CD8-positive, alpha-beta memory T cell (primary cell): ENCODE measurements at places on chromosomes 6 and 20.

DNA sequence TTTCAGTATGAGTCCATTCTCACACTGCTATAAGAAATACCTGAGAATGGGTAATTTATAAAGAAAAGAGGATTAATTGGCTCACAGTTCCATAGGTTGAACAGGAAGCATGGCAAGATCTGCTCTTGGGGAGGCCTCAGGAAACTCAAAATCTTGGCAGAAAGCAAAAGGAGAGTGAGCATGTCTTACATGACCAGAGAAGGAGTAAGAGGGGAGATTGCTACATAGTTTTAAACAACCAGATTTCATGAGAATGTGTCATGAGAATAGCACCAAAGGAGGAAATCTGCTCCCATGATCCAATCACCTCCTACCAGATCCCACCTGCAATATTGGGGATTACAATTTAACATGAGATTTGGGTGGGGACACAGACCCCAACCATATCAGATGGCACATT lies 672.4 kb downstream of the HTR1B start:
- DNase-seq = no peak

DNA sequence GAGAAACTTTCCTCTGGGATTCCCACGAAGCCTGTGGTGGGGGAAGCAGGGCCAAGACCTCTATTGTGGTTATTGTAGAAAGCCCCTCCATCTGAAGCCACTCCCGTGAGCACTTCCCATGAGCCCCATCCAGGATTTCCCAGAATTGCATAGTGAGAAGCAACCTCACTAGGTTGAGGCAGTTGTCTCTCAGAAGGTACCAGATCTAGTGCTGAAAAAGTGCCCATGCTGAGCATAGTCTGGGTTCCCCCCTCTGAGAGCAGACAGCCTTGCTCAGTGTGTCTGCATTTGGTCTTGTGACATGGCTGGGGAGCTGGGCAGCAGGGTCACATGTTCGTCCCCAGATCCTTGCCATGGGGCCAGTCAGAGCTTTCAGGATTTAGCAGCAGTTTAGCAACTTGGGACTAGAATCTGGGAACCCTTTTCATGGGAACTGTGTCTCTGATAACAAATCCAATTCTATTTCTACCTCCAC lies 38.6 kb downstream of the SLC9A8 start:
- no peak for DNase-seq

DNA sequence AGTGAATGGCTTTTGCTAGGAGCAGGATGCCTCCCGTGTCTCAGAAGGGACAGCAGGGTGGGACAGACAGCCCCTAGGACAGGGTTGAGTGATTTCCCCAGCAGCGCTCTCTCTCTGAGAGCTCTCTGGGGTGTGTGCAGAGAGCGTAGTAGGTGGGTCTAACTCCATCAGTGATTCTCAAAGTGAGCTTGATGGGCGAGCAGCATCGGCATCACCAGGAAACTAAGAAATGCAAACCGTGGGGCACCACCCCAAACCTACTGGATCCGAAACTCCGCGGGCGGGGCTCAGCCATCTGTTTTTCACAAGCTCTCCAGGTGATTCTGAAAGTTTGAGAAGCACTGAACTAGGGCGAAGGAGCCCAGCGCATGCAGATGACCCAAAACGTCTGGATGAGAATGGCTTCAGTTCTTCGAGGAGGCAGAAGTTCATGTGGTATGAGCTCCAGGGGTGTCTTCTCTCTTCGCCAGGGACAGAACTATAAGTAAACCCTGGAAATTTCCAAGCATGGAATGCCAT lies 119.6 kb upstream of the RNF24 start:
- DNase-seq = no peak

DNA sequence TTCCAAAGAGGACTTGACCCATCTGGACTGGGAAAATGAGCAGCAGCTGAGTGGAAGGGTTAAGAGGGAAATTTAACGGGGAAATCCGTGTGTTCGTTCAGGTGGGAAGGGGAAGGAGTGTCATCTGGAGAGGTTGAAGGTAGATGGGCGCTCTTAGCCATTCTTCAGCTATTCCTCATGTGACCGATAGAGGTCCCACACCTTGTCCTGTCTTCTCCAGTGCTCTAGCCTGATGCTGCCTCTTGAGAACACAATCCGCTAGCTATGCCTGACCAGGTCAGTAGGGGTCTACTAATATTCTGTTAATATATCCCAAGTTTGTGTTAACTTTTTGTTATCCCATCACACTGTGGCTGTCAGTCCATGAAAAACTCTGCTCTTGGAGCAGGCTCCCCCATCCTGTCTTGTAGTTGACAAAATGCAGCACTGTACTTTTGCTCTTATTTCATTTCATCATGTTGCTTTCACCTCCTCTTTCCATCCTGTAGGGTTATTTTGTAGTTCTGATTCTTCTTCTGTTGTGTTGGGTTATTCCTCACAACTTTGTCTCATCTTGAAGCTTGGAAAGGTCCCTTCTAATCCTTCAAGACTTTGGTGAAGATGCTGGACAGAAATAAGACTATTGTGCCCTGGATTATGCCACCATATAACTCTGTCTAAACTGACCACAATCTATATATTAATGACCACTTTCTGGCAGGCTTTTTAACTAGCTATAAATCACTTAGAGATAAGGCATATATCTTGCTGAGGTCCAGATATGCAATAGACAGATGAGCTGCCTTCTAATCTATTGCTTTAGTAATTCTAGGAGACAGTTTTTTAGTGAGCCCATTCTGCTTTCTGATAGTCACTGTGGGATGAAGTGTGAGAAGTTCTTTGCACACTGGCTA lies 123.4 kb upstream of the SUPT3H start:
- no peak for DNase-seq

- no peak for DNase-seq
Observed at GRCh38 chr6:129345890-129346289, 364.1 kb downstream of the ARHGAP18 start.

GRCh38 chr20:33169176-33169794 lies 1.3 kb downstream of the BPIFA2 start:
- no peak for DNase-seq

DNA sequence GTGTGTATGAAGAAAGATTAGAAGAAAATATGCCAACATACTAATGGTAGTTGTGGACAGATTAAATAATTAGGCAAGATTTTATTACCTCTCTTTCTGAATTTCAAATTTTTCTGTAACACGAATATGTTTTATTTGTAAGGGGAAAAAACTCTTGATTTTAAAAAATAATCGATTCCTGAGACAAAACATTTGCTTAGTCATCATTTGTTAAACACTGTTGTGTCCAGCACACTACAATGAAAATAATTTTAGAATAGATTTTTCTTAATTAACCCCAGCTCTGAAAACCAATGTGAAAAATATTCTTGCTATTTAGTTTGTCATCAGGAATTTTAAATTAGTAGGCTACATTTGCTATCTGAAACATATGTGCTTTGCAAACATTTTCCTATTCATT lies 253.0 kb downstream of the TRDN start:
- DNase-seq = no peak

GRCh38 chr6:25669413-25669812 lies 17.4 kb downstream of the SCGN start:
- DNase-seq = no peak

GRCh38 chr6:108958900-108959770 lies 110.9 kb downstream of the ARMC2 start:
- no peak for DNase-seq

DNA sequence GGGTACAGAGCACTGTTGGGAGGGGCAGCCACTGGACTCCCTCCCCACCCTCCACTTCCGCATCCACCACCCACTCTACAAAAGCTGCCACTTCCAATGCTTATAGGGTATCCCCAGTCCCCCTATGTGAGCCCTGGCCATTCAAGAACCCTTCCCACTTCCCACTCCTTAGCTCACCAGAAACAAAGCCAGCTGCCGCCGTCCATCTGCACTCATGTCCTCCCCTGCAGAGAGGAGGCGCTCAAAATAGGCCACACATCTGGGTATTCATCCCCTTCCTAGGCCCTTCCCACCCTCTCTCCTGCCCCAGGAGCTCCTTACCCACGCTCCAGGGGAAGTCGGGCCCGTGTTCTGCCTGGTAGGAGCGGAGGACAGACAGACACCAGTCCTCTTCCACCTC lies 6.5 kb upstream of the LY6G5C start:
- no peak for DNase-seq

- peak; percentile 49 for DNase-seq
Observed at GRCh38 chr6:139028658-139029469, at the start of gene ABRACL. Gene ABRACL (plus strand): TSS chr6:139028745. CDS start chr6:139034161, 5,416 bp downstream.

GRCh38 chr6:68911811-68912210 lies 276.7 kb downstream of the ADGRB3 start:
- no peak for DNase-seq

- DNase-seq = no peak
Observed at GRCh38 chr6:79377047-79377446, 142.6 kb upstream of the HMGN3 start.

- DNase-seq = no peak
Observed at GRCh38 chr6:41408982-41409381, 73.6 kb downstream of the NCR2 start.

DNA sequence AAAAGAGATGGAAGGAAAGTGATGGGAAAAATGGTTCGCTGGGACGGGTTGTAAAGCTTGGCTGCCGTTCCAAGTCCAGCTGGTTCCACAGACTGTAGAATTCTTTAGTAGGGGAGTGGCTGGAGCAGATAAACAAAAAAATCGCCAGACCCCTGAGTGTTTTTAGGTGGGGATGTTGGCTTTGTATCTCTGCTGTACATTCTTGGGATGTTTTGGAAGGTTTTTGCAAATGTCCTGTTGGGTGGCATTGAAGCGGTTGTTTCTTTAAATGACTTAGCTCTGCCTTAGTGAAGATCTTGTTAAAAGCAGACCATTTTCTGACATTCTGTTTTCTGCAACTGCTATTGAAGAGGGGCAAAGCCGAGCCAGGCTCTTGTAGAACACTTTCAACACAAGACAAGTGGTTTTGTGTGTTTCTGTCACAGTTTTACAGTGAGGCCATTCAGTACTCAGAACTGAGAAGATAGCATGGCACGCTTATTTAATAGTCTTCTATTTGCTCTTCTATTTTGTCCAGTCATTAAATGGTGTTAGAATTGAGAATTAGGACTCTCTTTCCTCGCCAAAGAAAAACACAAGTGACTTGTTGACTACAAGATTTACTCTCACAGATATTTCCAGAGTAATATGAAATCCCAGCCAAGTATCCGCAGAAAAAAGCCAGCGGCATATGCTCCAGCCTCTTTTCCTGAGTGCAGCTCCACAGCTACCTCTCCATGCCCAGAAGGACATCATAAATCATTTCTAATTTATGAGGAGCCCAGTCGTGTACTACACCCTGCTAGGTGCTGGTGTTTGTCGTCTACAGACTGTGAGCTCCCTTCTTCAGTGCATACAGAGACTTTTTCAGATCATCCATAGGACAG lies 65.8 kb downstream of the PHACTR2 start:
- no peak for DNase-seq

DNA sequence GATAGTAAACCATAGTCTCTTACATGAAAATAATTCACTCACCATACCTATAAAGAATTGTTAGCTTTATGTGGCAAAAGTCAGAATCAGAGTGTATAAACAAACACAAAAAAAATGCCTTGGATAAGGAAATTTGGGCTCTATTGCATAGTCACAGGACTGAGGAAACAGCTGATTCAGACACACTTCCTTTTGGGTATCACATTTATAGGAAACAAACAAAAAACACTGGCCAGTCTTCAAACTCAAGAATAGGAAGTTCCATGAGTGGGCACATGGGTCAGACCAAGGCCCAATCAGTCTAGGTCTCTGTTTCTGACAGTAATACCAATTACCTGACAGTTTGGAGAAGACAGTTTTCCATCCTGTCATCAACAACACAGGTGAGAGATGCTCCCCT lies 8.0 kb downstream of the SLC18B1 start:
- DNase-seq = no peak

GRCh38 chr20:45817376-45818194 lies 5.1 kb downstream of the UBE2C start:
- no peak for DNase-seq
